ENCODE measurements at places on chromosomes 1 and 21.

DNA sequence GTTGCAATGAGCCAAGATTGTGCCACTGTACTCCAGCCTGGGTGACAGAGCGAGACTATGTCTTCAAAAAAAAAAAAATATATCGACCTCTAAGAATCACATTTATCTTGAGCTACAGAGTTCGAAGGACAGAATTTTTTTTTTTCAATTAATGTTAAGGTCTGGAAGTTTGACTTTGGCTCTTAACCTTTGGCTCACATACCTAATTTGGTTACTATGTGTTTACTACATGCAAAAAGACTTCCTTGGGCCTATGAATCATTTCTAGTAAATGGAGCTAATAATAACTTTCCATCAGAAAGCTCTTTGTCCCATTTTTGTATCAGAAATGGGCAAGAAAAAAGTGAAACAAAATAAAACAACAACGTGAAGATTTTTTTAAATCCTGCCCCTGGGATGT lies 351.2 kb downstream of the SMYD3 start:
- DNase-seq, result no peak

DNA sequence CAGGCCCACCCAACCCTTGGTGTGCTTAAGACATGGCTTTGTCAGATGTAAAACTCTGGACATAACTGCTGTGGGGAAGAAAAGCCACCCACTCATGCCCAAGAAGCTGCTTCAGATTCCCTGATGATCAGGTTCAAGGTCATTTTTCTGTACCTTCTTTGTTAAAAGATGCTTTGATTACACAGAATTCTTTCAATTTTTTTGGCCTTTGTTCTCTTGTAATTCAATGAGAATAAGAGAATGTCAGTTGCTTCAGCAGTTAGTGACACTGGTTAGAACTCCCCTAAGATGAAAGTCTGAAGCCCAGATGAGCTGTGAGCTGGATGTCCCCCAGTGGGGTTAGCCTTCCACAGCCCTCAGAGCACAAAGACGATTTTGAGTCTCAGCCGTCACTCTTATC lies 152.7 kb downstream of the CHRM3 start:
- DNase-seq, result no peak

DNA sequence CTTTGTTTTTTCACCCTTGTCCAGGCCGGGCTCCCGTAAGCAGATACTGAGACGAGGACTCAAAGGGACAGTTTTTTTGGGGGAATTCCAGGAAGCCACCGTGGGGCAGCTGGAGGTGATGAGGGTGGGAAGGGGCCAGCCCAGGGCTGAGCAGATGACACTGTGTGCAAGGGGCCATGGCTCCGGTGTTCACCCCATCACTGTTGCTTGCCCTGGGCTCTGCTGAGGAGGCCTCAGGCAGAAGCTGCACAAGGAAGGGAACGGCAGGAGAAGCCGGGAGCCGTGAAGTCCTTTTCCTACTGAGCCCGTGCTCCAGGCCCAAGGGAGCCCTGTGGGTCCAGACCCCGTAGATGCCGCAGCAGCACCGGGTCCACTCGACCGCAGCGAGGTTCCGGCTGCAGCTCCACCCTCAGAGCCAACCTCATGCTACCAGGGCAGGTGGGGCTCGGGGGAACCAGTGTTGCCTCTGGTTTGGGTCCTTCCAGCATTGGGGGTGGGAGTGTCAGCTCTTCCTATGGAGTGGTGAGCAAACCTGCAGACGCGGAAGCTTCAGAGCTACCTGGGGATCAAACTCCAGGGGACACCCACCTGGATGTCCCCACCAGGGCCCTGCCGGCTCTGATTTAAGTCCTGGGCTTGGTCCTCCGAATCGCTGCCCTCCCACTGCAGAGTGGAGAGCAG lies 4.3 kb upstream of the CALML6 start:
- DNase-seq, result no peak

- no peak for DNase-seq
Measured at GRCh38 chr1:61215676-61216289, 133.4 kb downstream of the NFIA start.

- DNase-seq, result no peak
Measured at GRCh38 chr1:157993147-157993917, at the start of gene KIRREL1. KIRREL1 (plus strand) TSS chr1:157993645; CDS start chr1:157993677, 32 bp downstream.
